ENCODE measurements at places on chromosomes 2 and 18.

- no peak for DNase-seq
These were observed 74.2 kb upstream of the KLF7 start for GRCh38 chr2:207239754-207240494.

DNA sequence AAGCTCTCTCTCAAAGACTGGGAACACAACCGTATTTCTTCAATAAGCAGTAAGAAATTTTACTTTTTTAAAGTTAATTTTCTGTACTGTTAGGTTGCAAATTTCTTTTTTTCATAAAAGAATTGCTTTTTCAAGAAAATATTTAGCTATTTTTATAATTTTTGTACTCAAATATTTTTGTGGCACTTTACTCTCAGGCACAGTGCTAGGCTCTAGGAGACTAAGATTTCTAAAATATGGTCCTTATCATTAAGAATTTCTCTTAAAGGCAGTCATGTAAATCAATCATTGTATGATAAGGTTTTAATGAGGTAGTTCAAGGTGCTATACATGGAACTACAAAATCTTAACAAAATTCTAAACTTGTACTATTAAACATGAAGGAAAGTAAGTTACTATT is 61.4 kb downstream of the MTX2 start:
- no peak for DNase-seq

DNA sequence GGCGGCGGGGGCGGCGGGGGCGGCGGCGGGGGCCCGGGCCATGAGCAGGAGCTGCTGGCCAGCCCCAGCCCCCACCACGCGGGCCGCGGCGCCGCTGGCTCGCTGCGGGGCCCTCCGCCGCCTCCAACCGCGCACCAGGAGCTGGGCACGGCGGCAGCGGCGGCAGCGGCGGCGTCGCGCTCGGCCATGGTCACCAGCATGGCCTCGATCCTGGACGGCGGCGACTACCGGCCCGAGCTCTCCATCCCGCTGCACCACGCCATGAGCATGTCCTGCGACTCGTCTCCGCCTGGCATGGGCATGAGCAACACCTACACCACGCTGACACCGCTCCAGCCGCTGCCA is 644 bp downstream of the ONECUT2 start:
- no peak for DNase-seq

GRCh38 chr2:172299741-172300140 is 127.6 kb upstream of the ITGA6 start:
- peak; percentile 64 for DNase-seq

- DNase-seq, result no peak
These were observed 37.2 kb downstream of the MBOAT2 start for GRCh38 chr2:8966123-8966908.

DNA sequence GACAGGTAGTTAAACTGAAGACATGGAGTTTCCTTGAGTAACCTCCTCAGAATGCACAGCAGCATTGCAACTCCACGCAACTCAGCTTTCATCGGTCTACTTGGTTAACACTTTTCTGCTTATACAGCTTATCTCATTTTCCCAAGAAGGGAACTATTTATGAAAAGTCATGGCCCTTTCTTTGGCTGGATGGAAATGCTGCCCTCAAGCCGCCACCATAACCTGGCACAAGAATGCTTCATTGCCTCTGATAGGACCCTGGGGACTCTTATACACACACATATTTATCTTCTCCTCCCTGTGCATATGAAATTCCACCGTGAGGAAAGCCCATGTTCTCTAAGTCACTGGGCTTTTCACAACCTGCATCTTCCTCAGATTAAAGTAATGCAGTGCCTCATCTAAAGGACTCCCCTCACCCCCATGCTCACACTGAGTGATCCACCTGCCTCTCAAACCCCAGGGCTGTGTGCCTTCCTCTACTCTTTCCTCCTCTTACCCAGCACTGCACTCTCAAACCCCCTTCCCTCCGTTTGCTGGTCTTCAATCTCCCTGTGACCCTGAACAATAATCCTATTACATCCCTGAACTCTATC is 192.0 kb upstream of the HNRNPA3 start:
- DNase-seq, result no peak

DNA sequence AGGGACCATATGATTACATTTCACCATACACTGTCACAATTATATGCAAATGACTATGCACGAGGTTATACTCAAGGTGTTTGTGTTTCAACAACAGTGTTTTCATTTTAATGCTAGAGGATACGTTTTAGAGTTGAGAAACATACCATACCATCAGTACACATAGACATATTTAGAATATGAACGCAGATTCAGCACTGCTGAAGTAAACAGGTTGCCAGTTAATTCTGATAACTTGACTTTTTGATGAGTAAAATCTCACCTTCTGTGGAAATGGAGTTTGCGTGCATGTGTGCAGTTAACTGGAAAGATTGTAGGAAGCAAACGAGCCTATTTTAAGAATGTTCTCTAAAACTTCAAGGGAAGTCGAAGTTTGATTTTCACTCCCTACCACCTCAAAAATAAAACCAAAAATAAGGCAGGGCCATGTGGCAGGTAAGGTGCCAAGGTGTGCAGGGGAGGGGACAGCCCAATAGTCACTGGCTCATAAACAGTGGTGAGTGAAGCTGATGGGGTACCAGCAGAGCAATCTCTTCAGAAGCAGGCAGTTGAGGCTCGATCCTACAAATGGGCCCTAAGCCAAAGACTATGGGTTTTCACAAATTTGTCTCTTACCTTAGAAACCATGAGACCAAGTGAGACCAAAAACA is 213.1 kb downstream of the IKZF2 start:
- DNase-seq, result no peak

DNA sequence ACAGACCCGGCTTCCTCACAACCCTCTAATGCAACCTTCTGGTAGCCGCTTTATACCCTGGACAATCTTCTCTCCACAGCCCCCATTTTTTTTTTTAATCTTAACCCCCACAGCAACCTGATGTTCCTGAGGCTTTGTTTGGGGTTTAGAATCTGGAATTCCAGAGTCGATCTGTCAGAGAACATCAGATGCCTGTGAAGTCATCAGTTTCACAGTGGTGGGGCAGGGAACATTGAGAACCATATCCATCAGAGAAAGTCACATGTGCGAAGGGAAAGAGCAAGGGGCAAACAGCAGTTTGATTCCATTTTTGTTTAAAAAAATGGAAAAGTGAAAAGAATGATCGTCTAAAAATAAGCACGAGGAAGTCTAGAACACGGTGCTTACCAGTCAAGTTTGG is 20.6 kb downstream of the NPAS2 start:
- DNase-seq, result no peak

- no peak for DNase-seq
These were observed 131.9 kb upstream of the CHAC2 start for GRCh38 chr2:53635694-53636093.

DNA sequence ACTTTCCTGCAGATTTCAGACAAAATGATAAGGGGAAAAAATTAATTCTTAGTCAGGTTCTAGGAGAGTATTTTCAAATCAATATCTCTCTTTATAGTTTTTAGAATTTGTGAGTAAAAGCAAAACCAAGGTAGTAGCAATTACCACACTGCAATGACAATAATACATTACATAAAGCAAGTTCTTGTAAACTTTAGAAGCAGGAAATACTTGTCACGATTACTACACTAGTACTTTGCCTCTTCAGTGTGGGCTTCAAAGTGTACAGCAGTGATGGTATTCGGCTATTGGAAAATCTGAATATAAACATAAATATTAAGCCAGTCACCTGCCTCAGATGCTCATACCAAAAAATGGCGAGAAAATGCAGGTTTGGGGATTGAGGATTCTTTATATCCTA is 81.0 kb downstream of the ALPK2 start:
- no peak for DNase-seq

DNA sequence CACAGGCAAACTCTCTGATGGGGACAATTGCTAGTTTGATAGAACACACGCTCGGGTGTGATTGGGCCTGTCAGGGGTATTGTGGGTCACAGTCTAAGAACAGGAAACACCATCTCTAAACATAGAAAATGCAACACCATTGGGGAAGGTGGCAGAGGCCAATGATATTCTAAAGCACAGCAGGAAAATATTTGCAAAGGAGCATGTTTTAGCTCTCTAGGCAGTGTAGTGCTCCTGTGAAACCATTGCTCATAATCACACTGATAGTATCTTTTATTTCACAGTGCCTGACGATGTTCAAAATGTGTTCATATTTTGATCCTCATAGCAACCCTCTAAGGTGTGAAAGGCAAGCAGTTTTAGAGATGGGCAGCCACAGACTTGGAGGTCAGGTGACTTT is 224.2 kb downstream of the CD226 start:
- DNase-seq, result no peak

DNA sequence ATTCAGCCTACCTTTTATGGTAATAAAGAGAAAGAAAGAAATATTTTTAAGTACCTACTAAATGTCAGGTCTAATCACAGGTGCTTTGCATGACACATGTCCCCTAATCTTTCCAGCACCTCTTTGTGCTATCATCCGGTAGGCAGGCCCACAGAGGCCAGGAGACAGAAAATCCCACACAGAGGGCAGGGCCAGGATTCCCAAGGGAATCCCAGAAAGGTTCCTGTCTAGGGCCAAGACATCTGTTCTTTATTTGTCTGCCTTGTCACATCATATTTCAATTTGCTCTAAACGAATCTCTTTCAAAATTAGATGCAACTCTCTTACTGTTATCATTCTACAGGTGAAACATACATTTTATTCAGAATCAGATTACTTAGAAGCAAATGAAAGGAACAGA is 676.1 kb upstream of the GYPC start:
- no peak for DNase-seq

GRCh38 chr2:107436281-107436680 is 390.4 kb upstream of the RGPD4 start:
- DNase-seq, result no peak

DNA sequence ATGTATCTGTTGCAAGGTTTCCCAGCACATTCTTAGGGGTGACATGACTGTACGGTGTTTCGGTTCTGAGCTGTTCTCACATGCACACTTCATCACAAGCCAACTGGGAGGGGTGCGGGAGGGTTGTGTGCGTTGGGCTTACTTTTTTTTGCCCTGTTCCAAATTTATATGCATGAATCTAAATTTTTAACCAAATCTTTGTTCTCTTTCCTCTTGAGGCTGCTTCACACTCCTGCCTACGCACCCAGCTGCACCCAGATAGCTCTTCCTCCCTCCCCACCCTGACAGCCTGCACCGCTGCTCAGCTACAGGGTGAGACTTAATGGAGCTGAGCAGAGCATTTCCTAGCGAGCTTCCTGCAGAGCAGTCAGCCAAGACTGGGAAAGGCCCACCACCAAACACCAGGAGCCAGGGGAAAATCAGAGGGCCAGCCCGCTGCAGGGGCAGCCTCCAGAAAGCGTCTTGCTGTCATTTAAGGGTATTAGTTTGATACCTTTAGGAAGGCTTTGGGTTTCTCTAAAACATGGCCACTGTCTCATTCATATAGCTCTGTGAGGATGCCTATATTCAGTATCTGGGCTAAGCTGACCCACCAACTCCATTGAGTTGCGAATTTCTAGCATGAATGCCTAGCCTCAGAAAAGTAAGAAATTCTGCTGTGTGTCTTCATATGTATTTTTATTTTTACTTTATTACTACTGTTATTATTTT is 84.5 kb downstream of the POU3F3 start:
- DNase-seq, result no peak

GRCh38 chr18:31244771-31245394 is 73.1 kb upstream of the DSG1 start:
- DNase-seq, result no peak

DNA sequence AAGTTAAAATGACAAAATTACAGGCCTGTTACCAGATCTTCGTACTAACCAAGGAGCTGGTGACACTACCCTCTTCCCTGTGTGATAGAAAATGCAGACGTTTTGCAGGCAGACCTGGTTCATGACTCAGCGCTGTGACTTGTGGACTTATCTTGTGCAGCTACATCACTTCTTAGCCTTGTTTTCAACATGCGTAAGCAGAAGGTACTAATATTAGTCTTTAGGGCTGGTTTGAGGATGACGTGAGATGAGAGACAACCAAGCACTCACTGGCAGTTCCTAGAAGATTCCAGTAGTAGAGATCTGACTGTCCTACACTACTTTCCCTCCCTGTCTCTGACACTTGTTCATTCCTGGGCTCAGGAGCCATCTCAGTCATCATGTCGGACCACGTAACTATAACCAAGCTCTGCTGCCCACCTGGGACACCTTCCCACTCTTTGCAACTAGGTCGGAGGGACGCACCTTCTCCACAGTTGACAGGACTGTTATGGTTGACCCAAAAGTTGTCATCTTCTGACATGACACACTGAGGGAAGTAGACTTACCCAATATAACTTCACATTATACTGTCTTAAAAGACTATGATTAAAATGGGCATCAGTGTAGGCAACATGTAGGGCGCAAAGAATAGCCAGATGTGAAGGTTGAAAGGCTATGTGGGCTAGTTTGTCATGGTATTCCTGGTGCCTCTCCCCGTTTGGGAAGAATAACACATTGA is 64.8 kb downstream of the TNFRSF11A start:
- no peak for DNase-seq

DNA sequence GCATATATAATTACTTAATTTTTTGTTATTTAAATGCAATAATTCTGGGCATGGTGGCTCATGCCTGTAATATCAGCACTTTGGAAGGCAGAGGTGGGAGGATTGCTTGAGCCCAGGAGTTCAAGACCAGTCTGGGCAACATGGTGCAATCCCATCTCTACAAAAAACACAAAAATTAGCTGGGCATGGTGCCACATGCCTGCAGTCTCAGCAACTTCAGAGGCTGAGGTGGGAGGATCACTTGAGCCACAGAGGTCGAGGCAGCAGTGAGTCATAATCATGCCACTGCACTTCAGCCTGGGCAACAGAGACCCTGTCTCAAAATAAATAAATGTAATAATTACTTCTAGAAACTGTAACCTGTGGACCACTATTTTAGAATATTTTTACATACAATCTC is 21.5 kb upstream of the TMEM87B start:
- DNase-seq, result no peak

GRCh38 chr2:184727813-184728212 is 129.5 kb downstream of the ZNF804A start:
- no peak for DNase-seq

DNA sequence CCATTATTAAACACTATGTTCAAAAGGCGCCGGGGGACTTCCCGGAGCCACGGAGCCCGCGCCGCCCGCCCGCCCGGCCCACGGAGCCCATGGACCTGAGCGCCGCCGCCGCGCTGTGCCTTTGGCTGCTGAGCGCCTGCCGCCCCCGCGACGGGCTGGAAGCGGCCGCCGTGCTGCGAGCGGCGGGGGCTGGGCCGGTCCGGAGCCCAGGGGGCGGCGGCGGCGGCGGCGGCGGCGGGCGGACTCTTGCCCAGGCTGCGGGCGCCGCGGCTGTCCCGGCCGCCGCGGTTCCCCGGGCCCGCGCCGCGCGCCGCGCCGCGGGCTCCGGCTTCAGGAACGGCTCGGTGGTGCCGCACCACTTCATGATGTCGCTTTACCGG is 197 bp downstream of the GDF7 start:
- DNase-seq, result no peak

GRCh38 chr18:69689121-69689759 is 258.4 kb downstream of the CD226 start:
- DNase-seq, result no peak

GRCh38 chr2:241977557-241978300 is 108.2 kb downstream of the RTP5 start:
- DNase-seq, result no peak

- DNase-seq, result no peak
These were observed 84.6 kb downstream of the TMEM237 start for GRCh38 chr2:201558665-201559064.

All from NCI-H774 (cell line).